ENCODE measurements at places on chromosomes 7 and 10. TPM values are rescaled to one million over a fixed set of nuclear protein-coding genes. Genes with fewer than 3 reads are reported as not detected.

Gene MMRN2
- 93.6 TPM for total RNA-seq

Gene ZSCAN21
- total RNA-seq = 8.2 TPM

Gene PODXL
- total RNA-seq = 342 TPM

Gene WNT2
- not detected for total RNA-seq
